Sigmoid colon (tissue), 7 donors: ENCODE measurements at places on chromosomes 1 and 21.
A peak's percentile ranks its signal among the peaks of the same experiment; 100 is the strongest.

DNA sequence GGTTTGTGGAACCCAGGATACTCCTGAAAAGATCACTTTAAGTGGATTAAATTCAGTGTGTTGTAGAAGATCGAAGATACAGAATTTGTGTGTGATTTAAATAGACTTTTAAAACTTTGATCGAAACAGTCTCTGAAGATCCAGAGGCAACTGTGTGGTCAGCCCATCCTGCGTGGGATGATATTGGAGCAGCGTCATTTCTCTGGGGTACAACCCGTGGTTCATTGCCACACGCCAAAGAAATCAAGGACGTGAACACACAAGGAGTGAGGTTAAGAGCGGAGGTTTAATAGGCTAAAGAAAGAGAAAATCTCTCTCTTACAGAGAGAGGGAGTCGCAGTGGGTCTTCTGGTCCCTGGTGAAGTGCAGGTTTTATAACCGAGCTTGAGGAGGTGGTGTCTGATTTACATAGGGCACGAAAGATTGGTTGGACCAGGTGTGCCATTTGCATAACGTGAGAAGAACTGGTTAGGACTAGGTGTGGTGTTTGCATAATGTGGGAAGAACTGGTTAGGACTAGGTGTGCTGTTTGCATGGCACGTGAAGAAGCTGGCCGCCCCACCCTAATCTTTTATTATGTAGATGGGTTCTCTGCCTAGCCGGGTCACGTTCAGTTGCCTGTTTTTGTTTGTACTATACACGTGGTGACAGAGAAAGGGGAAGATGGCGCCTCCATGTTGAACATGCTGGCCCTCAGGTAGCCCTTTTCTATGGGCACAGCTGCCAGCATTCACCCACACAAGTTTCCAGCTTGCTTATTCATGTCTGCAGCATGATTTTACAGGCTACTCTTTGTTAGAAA lies 82.3 kb downstream of the ADSS2 start:
- DNase-seq, result no peak

DNA sequence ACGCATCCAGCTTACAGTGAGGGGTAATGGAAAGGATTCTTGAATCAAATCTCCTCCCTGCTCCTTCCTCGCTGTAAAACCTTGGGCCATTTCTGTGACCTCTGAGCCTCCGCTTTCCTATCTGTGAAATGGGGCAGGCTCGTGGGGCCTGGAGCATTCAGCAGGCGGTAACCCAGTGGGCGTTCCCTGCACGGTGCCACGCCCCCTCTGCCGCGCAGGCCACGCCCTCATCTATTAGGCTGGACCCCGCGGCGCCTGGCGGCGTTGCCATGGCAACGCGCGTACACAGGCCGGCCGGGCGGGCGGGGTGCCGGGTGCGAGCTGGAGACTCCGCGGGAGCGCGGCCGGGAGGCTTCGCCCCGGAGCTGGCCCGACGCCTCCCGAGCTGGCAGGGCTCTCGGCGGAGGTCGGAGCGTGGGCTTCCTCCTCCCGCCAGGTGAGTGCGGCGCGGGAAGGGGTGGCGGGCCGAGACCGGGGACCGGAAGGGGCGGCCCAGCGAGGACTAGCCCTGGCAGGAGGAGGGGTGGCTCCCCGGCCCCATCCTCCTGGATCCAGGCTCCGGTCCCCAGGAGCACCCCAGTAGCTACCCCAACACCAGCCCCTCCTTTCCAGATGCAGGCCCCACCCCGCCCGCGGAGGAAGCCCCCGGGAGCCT lies at the start of gene FHAD1:
Gene FHAD1, plus strand, starts transcription at position 264 of the 655 bp plus-strand sequence. CDS start 4,562 bp downstream, outside the sequence.
- DNase-seq, result peak; percentile 74

- DNase-seq, result no peak
Measured at GRCh38 chr21:45451771-45452182, 46.8 kb downstream of the COL18A1 start.

DNA sequence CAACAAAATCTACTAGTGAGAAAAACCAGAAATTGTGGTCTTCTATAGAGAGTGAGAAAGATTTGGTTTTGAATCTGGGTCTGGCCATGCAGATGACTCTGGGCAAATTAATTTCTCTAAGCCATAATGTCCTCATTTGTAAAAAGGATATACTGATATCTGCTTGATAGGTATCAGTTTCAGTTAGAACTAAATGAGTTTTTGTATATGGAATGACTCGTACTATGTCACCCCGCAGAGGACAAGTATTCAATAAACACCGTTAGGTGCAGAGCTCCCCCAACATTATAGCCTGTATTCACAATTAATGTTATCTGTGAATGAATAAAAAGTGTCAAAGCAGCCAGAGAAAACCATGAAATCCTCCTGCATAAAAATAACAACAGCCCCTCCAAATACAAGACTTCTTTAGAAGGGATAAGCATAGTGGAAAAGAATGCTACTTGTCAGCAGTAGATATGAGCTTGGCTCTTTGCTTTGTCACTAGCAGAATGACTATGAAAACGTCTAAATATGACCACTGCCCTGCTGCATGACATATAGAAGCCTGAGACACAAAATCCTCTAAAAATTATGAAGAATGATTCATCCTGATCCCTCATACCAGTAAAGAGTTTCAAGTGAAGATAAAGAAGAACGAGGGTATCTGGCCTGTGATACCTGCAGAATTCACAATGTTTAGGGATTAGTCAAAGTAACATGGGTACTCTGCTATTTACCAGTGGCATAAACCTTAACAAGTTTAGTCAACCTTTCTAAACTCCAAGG lies 17.8 kb downstream of the SCAF4 start:
- no peak for DNase-seq

DNA sequence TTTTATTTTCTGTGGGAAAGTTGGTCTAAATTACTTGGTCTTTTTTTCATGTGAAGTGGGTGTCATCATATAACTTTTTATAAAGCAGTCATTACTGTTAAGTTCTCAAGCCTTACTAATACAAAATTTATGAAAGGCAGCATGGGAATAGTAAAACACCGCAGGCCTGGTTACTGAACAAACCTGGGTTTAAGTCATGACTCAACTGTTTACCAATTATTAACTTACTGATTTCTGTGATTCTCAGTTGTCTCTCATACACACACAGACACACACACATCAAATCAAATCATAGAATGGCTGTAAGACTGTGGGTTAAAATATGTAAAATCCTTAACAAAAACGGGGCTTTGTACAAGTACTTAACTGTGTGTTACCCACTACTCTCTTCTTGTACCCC lies 14.6 kb downstream of the MAEL start:
- no peak for DNase-seq

- DNase-seq, result no peak
Measured at GRCh38 chr1:230905733-230906132, 37.4 kb upstream of the C1orf198 start.

DNA sequence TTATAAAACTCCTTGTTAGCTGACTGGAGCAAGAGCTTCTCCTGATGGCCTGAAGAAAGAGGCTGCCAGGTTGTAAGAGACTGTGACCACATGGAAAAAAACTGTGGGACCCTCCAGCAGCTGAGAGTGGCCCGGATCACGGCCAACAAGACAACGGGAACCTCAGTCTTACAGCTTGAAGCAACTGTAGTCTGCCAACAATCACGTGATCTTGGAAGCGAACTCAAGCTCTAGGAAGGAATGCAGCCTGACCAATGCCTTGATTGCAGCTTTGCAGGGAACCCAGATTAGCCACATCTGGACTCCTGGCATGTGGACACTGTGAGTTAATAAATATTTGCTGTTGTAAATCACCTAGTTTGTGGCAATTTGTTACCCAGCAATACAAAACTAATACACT lies 442.6 kb upstream of the PRMT6 start:
- no peak for DNase-seq

- DNase-seq, result no peak
Measured at GRCh38 chr1:186974774-186975181, 146.0 kb downstream of the PLA2G4A start.

- no peak for DNase-seq
Measured at GRCh38 chr1:86938450-86938849, 24.0 kb downstream of the HS2ST1 start.

- DNase-seq, result no peak
Measured at GRCh38 chr1:18628511-18628910, 2.1 kb upstream of the PAX7 start.

- DNase-seq, result no peak
Measured at GRCh38 chr1:237879195-237879594, 11.5 kb downstream of the ZP4 start.

GRCh38 chr1:45008516-45008915 lies 2.6 kb downstream of the HECTD3 start:
- DNase-seq, result no peak

DNA sequence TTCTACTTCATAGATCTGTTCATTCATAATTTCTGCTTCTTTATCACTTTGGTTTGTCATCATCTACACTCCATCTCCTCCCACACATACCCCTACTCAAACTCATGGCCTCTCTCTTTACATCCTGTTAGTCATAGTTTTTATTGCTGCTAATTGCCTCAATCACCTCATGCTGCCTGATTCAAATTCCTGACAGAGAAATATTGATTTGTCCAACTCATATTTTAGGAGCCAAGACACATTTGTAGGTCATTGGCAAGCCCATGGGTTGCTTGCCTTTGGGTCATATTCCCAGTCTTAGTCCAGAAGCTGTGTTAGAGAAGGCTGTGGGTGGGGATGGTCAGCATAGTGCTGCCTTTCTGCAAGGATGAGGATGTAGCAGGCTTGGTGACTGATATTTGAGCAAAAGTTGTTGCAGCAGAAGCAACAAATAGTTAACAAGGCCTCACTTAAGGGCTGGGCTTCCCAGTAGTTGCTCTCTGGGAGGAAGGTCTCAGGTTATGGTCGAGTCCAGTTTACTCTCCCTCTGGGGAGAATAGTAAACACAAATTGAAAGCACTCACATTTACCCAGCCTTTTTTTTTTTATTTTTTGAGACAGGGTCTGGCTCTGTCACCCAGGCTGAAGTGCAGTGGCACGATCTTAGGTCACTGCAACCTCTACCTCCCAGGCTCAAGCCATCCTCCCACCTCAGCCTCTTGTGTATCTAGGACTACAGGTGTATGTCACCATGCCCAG lies 22.4 kb upstream of the EPS15 start:
- DNase-seq, result no peak

DNA sequence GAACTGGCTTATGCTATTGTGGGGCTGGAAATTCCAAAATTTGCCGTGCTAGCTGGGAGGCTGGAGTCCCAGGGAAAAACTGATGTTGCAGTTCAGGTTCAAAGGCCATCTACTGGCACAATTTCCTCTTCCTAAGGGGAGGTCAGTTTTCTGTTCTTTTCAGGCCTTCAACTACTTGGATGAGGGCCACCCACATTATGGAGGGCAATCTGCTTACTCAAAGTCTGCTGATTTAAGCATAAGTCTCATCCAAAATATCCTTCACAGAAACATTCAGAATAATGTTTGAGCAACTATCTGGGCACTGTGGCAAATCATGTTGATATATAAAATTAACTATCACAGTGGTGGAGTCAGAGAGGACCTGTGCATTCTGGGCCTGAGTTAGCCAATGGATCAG lies 21.2 kb upstream of the PTGFR start:
- no peak for DNase-seq

DNA sequence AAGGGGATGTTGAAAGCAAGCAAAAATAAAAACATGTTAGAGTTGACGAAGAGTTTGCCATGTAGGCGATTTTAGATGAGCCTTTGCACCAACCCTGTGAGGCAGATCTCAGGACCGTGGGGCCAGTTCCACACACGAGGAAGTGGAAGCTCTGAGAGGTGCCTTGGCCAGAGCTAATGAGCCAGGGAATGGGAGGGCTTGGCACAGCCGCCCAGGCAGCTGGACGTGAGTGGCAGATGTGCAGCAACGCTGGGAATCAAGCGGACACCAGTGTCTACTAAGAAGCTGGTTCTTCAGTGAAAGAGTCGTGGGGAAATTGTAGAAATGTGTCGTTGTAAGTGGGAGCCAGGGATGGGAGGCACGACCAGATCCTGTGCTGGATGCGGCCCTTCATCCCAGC lies 58.9 kb upstream of the COL6A1 start:
- no peak for DNase-seq

DNA sequence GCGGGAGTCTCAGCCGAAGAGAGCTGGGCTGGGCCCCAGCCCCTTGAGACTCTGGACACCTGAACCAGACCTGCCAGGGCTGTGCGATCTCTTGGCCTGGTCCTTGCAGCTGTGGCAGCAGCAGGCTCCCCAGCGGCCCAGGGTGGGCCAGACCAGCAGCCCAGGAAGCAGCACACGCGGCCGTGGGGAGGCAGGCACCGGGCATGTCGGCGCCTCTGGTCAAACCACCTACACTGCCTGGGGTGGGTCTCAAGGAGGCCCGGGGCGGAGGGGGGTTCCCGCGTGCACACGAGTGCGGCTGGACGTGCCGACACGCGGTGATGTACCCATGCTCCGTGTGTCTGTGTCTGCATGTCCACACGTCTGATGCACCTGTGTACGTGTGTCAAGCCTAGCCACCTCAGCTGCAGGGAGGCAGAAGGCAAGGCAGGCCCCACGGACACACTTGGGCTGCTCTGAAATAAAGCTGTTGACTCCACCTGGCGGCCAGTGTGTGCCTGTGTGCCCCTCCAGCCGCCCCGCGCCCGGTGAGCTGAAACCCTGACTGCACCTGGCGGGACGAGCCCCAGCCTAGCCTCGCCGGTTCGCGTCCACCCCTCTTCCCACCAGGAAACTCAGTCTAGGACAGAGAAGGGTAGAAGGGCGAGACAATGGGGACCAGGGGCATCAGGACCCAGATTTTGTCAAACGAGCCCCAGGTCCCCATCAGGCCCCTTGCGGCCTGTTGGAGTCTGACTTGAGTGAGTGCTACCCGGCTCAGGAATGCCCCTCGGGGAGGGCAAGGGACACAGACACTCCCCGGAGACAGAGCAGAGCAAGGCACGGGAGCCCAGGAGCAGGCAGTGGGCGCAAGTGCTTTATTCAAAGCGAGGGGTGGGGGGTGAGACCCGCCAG lies 11.6 kb downstream of the SCNN1D start:
- DNase-seq, result peak; percentile 84

GRCh38 chr21:30083225-30083945 lies 83.2 kb downstream of the CLDN17 start:
- DNase-seq, result no peak

DNA sequence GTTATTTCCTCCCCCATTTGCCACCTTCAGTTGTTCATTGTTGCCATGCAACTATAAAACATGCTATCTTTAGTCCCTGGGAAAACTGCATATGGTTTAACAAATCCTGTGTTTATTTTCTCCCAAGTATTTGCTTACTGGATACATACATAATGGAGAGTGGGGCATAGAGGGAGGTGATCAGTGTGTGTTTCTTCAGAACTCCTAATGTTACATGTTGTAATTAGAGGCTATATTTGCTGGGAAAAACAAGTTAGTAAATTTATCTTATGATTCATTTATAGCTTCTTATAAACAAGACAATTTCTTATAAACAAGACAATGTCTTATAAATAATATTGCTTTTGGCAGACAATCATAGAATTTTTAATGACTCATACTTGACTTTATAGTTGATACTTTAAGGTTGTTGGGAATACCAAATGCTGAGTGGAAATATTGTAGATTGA lies 7.3 kb upstream of the GIPC2 start:
- no peak for DNase-seq

DNA sequence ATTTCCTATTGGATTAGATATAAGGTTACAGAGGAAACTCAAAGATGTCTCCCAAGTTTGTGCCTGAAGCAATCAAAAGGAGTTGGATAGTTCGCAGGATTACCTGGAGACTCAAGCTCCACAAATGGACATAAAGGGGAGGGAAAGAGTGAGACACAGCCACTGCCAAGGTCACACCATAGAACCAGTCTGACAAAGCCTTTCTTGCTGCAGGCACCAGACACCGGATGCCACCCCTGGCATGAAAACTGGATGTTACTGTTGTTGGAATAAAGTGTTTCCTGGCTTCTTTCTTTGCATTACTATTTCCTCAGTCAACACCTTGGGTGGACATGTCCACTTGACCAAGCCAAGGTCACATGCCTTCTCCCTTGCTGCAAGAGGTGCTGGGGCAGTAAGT lies 70.6 kb downstream of the SNRPE start:
- DNase-seq, result no peak
